Dermis microvascular lymphatic vessel endothelial cell (primary cell): ENCODE measurements at places on chromosomes 2 and 18. TPM values are rescaled to one million over a fixed set of nuclear protein-coding genes. Genes with fewer than 3 reads are reported as not detected.

GRCh38 chr2:212892193-212892592 is 259.2 kb downstream of the IKZF2 start:
- DNase-seq, result peak; percentile 43

DNA sequence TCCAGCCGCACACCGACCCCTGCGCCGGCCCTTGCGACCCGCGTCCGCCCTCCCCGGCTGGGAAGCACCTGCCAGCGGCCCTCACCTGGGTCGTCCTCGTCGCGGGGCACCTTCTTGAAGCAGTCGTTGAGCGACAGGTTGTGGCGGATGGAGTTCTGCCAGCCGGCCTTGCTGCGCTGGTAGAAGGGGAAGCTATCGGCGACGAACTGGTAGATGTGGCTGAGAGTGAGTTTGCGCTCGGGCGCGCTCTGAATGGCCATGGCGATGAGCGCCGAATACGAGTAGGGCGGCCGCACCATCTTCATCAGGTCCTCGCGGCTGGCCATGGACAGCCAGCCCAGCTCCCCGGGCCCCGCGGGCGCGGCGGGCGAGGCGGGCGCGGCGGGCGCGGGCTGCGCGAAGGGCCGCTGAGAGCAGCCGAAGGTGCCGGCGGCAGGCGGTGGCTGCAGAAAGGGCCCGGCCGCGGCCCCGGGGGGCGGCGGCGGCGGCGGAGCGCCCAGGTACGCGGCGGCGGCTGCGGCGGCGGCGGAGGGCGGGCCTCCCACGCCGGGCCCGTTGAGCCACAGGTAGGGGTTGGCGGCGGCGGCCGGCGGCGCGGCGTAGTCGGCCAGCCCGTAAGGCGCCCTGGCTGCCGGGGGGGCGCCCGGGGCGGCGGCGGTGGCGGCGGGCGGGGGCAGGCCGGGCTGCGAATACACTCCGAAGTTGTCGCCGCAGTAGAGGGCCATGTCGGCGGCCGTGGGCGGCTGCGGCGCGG is 505 bp downstream of the FOXI3 start:
- no peak for DNase-seq

Gene SCYGR5
- not detected in 2 replicates for total RNA-seq

Gene MYL12A
- total RNA-seq, result 1,001 and 1,143 TPM in 2 replicates
